ENCODE measurements at places on chromosomes 1 and 21.

DNA sequence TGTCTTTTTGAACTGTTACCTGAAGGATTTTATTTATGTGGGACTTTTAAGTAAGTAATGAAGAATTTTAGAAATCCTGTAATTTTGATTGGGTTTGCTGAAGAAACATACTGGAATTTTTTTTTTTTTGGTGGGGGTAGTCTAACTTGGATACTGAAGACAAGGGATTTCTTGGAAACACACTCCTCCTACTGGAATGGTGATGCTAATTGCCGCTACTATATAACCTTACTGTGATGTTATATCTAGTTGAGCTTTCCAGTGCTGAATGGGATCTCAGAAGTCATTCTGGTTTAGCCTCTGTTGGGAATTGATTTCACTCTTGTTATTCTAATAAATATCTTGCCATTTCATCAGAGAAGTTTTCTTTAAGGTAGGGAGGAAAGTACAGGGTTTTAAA is 8.4 kb downstream of the PPP2R5A start:
- peak; percentile 29 for DNase-seq

GRCh38 chr1:5119366-5120234 is 465.2 kb downstream of the AJAP1 start:
- no peak for DNase-seq

DNA sequence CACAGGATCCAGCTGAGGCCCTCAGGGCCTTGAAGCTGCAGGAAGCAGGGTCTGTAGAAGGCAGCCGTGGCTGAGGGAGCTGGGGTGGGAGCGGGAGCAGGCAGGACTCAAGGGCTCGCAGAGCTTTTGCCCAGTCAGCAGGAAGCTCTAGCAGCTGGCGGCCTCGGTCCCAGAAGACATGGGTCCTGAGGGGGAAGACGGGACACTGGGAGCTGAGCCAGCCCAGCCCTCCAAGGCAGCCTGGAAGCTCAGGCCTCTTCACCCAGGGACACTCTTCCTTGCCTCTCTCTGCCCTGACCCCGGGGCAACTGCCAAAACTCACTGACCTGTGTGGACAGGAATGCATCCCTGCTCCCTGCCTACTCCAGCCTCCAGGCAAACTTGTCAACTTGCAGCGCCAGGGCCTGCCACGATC is 8.9 kb downstream of the ADGRB2 start:
- DNase-seq = no peak

DNA sequence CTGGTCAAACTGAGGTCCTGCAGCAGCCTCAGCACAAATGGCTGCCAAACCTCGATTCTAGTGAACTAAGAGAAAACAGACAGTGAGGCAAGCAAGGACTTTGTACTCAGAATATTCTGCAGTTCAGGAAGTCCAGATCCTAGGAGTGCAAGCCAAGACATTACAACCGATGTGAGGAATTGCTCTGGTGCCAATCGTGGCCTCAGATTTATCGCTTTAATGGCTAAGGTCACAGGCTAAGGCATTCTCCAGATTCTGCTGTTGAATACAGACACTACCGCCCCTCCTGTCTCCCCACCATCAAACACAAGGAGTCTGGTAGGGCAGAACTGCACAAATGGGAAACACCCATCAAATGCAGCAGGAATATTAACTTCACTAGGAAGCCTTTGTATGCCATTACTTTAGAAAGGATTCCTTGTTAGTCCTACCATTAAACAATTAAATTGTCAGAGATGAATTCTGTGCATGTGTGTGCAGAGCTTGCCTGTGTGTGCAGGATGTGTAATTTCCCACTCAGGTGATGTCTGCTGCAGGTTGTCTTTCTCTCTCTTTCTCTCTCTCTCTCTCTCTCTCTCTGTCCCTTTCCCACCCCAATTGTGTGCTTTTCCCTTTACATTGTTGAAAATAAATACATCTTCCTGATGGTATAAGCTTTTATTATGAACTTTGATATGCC is 9.2 kb upstream of the SERTAD4 start:
- DNase-seq = no peak

DNA sequence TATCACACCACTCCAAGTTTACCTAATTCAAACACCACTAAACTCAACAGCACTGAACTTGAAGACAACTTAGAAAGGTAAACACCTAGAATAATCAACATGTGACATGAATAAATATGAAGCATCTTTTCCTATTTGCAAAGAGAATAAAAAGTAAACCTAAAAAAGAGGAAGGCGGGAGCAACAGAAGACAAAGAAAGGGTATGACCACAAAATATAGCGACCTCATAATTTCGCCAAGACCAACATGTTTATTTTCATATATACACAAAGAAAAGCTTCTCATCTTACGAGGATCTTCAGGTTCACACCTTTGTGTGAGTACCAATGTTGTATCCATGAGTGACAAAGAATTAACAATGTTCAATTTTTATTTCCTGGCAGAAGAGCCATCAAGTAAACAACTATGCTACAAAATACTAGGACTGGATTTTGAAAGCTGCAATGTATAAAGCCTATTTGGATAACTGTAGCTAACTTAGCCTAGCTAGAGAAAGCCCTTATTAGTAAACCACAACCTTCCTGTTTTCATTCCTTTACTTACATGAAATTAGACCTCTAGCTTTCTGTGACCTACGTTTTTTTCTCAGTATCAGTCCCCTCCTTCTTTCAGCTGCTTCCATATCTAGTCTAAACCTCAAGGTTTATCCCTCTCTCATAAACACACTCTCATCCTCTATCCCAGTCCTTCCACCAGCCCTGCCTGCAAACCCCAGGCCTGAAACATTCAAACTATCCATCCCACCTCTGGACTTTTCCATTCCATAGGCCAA is 21.3 kb upstream of the PHTF1 start:
- peak; percentile 89 for DNase-seq

DNA sequence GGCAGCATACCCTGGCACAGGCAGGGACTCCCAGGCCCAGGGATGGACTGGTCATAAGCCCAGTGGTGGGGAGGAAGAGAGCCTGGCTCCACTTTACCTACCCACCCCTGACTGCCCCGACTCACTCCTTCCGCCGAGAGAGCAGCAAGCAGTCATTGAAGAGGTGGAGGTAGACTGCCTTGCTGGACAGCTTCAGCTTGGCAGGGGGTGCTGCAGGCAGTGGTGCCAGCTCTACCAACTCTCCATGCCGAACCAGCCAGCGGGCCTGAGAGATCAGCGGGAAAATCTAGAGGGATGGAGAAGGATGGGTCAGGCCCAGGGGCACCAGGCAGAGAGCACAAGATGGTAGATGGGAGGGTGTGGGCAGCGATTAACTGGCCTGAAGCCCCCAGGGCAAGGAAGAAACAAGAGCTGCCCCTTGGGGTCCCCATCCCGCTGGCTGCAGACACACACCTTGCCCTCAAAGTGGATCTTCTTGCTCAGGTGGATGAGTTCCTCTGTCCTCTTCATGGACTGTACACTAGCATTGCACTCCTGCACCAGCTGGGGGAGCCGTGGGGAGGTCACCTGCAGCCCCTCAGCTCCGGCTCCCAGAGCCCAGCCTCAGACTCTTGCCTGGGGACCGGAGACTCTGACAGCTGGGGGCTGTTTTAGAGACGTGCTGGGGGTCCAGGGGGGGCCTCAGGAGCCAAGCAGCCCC is 7.7 kb downstream of the ARHGEF19 start:
- DNase-seq = peak; percentile 26

DNA sequence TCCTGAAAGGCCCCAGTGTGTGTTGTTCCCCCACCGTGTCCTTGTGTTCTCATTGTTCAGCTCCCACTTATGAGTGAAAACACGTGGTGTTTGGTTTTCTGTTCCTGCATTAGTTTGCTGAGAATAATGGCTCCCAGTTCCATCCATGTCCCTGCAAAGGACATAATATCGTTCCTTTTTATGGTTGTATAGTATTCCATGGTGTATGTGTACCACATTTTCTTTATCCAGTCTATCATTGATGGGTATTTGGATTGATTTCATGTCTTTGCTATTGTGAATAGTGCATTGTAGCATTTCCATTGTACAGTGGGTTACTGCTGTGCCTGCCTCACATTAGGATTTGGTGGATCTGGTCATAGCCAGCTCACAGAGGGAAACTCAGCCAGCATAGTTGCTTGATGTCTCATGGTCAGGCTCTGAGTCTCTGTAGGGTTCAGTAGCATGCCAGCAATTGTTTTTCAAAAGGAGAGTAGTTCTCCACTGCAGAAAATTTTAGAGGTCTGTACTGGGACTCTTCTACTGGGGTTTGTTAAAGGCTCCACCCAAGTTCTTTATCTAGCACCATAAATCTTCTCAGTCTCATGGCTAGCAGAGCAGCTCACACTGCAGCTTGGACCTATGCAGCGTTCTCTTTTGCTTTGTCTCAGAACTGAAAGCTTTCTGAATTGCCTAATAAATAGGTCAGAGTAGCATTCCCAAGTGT is 41.0 kb downstream of the RUNX3 start:
- peak; percentile 5 for DNase-seq

DNA sequence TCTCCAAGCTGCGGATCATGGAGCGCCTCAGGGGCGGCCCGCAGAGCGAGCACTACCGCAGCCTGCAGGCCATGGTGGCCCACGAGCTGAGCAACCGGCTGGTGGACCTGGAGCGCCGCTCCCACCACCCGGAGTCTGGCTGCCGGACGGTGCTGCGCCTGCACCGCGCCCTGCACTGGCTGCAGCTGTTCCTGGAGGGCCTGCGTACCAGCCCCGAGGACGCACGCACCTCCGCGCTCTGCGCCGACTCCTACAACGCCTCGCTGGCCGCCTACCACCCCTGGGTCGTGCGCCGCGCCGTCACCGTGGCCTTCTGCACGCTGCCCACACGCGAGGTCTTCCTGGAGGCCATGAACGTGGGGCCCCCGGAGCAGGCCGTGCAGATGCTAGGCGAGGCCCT is 2.7 kb downstream of the CPTP start:
- no peak for DNase-seq

DNA sequence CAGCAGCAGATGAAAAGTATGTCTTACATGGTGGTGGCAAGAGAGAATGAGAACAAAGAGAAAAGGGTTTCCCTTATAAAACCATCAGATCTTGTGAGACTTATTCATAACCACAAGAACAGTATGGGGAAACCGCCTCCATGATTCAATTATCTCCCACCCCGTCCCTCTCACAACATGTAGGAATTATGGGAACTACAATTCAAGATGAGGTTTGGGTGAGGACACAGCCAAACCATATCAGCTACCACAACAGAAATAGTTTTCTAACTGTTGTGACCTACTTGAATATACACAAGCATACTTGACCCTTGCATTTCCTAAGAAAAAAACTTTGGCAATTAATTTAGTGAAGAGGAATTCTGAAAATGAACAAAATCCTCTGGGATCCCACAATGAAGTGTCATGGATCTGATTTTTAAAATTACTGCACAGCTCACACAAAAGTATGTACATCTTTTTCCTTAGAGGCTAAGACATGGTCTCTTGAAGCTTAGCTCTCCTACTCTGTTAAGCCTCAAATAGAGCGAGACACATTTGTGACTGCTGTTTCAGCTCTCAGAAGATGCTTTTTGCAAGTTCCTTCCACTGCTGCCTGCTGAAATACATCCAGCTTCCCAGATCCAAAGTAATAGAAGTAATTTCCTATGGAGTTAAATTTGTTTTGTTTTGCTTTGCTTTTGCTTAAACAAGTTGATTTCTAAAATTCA is 265.8 kb downstream of the DPYD start:
- DNase-seq = no peak

- DNase-seq = peak; percentile 48
Observed at GRCh38 chr1:113976609-113977278, 2.5 kb upstream of the OLFML3 start.

GRCh38 chr1:31196685-31197084 is 43.0 kb downstream of the NKAIN1 start:
- DNase-seq = peak; percentile 7

DNA sequence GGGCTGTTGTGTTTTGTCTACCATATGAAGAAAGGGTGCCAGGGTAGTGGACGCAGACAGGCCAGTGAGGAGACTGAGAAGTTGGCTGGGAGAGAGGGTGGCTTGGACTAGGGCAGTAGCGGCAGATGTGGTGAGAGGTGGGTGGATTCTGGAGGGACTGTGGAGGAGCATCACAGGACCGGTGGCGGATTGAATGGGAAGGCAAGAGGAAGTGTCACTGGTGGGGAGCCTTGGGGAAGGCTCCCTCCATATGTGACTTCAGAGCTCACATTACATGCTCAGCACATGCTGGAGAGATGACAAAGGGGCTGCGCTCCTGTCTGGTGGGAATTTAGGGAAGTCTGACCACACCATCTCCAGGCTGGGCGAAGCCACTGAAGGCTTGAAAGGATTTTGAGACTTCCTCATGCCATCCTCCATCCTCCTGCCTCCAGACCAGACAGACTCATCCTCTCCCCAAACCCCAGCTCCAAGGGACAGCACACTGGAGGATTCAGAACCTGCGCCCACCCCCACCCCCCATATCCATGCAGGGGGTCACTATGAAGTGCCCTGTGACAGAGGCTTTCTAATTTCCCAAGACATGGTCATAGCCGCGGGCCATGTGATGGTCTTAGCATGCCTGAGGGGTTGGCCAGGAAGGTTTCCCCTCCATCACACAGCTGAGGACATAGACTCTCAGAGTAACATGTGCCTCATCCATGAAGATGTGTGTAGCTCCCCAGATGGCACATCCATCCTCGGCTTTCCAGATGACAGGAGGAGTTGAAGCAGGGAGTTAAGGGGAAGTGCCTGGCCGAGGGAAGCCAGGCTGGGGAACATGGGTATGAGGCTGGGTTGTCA is 138.8 kb upstream of the WNT4 start:
- no peak for DNase-seq

DNA sequence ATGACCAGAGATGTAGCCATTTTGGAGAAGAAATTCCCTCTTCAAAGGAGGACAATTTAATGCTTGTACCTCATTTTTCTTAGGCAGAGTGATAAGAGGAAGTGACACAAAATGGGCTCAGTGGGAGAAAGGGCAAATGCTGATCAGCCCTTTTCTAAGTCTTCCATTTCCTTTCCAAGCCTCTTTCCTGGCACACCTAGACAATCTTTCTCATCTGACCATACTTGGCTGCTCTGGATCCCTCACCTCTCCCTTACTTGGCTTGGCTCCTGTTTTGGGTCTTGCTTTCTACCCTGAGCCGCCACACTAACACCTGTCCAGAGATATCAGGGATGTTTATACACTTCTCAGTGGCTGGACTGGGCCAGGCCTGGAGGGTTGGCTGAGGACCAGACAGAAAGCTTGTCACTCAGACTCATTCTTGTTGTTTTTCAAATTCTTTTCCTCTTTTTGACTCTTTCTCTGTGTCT is 13.1 kb downstream of the TXNIP start:
- DNase-seq = no peak

- no peak for DNase-seq
Observed at GRCh38 chr1:8461351-8462110, 143.6 kb downstream of the SLC45A1 start.

Measured in fibroblast of villous mesenchyme (primary cell).